Posterior vena cava (tissue), 2 donors: ENCODE measurements at places on chromosomes 1 and 21. TPM values are rescaled to one million over a fixed set of nuclear protein-coding genes. Genes with fewer than 3 reads are reported as not detected.

DNA sequence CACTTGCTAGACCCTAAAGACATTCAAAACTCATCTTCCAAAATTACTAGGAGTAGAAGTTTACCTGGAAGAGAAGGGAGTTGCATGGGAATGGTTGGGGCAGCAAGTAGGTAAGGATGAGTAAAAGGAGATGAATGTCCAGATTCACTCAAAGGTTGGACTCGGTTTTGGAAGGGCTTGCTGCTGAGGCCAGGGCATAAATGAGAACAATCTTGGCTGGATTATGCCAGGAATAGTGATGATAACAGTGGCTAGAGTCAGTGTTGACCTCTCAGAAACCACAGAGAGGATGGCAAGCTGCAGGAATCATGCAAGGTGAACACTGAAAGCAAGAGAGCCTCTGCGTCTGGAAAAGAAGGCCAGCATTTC is 43.4 kb downstream of the C8A start:
- DNase-seq: no peak

DNA sequence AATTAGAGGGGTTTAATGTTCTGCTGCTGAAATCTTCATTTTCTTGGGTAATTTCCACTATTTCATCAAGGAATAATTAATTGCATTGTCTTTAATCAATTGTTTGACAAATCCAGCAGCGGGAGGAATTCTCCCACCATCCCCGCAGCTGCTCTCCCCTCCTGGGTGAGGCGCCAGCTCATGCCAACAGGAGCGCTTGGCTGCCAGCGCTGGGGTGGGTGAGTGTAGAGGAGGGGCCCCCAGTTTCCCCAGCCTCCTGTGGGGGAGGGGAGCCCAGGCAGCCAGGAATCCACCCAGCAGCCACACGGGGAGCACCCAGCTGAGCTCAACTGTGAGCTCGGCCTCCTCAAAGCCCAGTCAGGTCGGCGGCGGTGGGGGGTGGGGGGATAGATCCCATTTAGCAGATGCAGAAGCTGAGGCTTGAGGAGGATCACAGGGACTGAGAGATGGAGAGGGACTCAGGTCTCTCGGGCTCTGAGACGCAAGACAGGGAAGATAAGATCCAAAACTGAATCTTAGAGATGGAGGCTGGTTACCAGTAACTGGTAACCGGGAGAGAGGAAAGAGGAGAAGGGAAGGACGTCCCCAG is 46.5 kb downstream of the FOXO6 start:
- no peak for DNase-seq

KPRP gene
- total RNA-seq: not detected

C1QA gene
- total RNA-seq: 301 TPM

GRCh38 chr1:206967096-206967849 is 3.0 kb downstream of the FCAMR start:
- DNase-seq: no peak

DNA sequence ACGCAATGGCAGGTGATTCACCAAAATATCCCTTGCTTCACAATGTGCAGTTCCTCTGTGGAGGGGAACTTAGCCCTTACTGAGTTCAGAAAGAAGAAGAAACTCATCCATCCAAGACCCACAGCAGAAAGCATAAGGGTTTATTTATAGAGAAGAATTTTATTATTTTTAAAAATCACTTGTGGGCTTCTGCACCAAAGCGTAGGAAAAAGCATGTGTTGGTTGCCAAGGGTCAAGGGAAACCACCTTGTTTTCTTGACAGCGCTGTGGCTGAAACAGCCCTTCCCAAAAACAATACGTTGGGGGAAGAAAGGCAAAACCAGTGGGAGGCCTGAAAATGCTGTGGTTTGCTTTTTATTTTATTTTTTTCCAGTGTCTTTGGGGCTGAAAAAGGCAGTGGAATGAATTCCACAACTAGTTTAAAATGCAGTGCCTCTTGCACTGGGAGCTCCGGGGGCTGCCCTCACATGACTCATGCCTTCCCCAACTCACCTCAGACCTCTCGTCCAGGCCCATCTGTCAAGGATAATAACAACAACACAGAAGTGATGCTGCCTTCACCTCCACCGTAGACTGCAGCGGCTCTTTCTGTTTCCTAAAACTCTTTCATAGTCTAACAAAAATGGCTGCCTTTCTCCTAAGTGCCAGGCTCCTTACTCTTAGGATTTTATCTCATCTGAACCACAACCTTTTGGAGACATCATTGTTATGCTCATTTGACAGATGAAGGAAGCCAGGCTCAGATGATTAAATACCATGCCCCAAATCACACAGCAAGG is 224.2 kb upstream of the JUN start:
- no peak for DNase-seq

FAM163A gene
- total RNA-seq: not detected

DNA sequence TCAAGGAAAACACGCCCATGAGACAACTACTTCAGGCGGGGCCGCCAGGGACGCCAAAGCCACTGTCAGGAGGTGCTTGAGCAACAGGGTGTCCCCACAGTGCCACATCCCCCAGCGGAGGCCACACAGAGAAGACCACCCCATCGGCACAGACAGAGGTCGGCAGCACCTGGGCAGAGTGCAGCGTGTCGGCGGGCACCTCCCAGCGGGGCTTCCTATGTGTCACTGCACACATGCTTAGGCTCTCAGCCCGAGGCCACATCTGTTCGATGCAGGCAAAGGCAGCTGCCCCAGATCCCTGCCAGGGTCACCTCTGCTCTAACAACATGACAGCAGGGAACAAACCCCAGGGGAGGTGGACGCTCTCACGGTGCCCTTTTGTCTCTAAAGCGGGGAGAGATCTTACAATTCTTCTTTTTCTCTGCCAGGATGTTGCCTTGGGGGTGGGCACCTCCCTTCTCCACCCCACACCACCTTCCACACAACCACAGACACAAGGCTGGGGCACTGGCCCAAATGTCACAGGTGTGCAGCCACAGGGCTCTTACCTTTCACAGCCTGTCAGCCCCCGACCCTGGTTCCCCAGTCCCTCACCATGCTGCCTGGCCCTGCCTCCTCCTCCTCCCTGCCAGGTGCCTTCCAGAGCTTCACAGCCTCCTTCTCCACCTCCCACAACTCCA is 4.2 kb downstream of the KRTAP10-8 start:
- peak; percentile 68 for DNase-seq

DNAJC6 gene
- 3.5 TPM for total RNA-seq

- no peak for DNase-seq
These were observed 10.2 kb upstream of the TOMM20 start for GRCh38 chr1:235138821-235139220.

GRCh38 chr1:19528438-19528837 is 43.1 kb upstream of the CAPZB start:
- no peak for DNase-seq

DNA sequence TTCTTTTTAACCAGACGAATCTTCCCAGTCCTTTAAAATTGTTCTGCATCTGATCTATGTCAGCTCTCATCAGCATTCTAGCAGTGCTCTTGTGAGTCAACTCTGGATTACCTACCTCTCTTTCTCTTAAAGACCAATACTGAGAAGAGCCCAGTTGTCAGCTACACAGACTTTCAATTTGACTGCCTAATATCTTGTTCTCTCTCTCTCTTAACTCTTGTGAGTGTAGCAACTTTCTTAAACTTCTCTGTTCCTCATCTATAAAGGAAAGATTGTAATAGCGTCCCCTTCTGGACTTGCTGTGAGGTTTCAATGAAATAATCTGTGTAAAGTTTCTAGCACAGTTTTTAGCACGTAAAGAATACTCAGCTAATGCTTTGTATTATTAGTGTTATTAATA is 499.3 kb upstream of the ADAMTS5 start:
- DNase-seq: no peak

TRAF3IP3 gene
- 3.1 TPM for total RNA-seq

DNA sequence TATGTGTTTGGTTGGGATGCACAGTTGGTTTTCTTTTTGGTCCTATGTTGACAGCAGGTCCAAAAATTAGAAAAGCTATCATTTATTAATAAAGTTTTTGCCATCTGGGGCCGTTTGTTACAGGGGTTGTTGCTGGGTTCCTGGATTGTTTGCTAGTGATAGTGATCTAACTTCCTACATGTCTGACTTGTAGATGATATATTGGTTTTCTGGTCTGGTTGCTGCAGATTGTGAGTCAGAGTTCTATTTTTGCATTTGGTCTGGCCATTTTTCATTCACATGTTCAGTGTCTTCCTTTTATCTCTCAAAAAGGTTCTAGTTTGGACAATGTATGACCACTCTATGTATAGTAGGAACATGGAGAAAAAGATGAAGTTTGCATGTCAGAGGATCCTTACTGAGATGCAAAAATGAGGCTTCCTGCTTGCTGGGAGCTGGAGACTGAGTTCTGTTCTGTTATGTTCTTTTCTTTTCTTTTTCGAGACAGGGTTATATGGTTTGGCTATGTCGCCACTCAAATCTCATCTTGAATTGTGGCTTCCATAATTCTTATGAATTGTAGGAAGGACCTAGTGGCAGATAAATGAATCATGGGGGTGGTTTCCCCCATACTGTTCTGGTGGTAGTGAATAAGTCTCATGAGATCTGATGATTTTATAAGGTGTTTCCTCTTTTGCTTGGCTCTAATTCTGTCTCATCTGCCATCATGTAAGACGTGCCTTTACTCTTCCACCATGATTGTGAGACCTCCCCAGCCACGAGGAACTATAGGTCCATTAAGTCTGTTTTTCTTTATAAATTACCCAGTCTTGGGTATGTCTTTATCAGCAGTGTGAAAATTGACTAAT is 4.2 kb upstream of the NVL start:
- DNase-seq: no peak

DNA sequence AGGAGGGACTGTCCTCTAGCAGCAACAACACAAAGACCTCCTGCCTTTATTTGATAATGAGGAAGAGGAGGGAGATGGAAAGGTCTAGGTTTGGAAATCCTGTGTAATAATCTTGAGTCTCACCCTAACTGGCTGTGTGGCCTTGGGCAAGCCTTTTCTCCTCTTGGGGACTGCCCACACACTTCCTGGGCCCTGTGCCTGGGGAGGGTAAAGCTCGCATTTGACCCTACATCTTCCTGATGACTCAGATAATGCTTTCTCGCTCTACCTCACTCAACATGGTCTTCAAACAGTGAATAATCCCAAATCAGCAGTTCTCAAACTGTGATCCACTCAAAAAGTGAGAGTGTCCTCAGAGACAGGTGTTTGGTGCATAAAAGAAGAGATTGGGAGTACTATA is 81.2 kb downstream of the VWA5B1 start:
- no peak for DNase-seq

HMGN2 gene
- 129 TPM for total RNA-seq

DNA sequence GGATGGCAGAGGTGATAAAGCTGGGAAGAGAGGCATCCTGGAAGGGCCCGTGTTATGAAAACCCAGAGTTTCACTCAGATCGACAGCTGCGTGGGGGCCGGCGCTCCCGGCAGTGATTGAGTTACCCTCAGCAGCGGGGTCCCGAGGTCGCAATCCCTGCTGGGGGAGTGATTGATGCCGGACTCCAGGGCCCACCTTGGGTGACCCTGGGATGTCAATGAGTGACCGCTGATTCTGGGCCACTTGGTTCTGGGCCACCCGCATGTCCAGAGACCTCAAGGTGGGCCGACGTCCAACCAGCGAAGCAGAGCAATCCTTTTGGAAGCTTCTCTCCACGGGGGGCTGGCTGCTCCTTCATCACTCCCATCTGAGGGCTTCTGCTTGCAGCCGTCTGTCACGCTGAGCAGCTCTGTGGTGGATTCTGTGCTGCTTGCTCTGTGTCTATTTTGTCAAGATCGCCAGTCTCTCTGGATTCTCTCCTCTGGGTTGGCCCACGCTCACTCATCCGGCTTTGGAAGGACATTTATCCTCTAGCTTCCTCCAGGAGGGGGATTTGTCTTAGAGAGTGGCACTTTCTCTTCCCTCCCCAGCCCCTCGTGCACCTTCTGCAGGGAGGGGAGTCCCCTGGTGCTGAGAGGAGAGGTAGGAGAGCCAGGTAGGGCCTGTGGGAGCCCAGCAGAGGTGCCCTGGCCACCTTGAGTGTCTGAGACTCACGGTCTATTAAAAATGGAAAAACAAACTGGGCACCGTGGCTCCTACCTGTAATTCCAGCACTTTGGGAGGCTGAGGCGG is 110.9 kb upstream of the C1orf174 start:
- no peak for DNase-seq

KCNH1 gene
- total RNA-seq: 0.32 TPM

GRCh38 chr1:61491497-61491896 is 233.4 kb downstream of the TM2D1 start:
- no peak for DNase-seq

KCNE1 gene
- total RNA-seq: 4.5 TPM

DNA sequence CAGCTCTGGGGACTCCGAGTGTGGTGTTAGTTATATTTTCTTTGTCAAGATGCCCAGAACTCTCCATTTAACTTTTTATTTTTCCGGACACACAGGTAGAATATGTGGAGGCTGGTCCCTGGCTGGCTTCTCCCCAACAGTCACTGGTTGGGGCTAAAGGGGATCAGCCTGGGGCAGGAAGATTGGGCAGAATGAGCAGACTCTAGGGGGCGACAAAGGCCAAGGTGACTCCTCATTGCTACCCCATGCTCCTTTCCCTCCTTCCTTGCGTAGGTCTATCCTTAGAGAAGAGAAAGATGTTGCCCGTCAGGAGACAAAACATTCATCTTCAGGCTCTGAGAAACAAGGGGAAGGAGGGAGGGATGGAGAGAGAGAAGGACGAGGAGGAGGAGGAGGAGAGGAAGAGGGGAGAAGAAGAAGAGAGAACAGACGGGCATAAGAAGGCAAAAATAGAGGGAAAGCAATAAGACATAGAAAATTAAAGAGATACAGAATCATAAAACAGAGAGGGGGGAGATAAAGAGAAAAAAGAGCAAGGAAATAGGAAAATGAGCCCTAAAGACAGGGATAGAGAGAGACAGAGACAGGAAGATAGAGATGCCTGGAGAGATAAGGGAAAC is 89.9 kb downstream of the FOXD2 start:
- DNase-seq: no peak

GRCh38 chr1:57312869-57313268 is 111.0 kb downstream of the DAB1 start:
- no peak for DNase-seq

CD1D gene
- 2.4 TPM for total RNA-seq

DNA sequence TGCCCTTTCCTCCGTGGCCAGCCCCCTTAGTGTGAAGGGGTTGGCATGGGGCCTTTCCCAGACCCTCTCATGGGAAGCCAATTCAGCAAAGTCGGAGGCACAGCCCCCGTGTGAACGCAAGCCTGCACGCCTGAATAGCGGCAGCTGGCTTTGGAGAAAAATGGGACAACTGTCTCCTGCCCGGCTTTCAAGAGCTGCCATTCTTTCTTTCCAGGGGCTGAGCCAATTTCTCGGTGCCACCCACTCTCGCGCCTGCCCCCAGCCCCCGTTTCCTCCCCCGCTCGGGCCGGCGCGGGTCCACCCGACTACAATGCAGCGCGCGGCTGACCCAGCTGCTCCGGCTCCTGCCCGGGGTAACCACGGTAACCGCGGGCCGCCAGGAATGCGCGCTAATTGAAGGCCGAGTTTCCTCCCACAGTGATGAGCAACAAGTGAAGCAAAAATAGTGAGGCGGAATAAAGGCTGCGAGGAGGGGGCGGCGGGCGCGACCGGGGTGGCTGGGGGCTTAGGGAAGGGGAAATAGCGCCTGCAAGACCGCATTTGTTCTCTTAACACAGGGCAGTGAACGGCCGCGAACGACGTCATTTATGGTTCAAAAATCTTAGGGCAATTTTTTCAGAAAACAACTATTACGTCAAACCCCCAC is 27.8 kb downstream of the ILDR2 start:
- DNase-seq: no peak
